ENCODE measurements at places on chromosomes 1 and 21.

GRCh38 chr21:15006594-15007230 is 58.1 kb downstream of the NRIP1 start:
- no peak for DNase-seq

GRCh38 chr21:45630876-45631275 is 12.6 kb upstream of the PCBP3 start:
- no peak for DNase-seq

DNA sequence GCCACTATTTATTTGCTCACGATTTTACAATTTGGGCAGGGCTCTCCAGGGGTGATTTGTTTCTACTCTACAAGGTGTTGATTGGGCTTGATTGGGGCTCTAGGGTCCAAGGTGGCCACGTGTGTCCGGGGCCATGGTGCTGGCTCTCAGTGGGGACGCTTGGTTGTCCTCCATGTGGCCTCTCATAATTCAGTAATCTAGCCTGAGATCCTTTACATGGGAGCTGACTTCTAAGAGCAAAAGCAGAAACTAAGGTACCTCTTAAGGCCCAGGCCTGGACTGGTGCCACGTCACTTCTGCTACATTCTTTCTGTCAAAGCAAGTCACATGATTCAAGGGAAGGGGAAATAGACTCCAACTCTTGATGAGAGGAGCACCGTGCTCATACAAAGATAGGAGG is 8.1 kb upstream of the PSRC1 start:
- no peak for DNase-seq

GRCh38 chr1:204487256-204487615 is 7.4 kb downstream of the PIK3C2B start:
- DNase-seq: no peak

GRCh38 chr21:39029086-39029755 is 154.0 kb downstream of the PSMG1 start:
- no peak for DNase-seq

DNA sequence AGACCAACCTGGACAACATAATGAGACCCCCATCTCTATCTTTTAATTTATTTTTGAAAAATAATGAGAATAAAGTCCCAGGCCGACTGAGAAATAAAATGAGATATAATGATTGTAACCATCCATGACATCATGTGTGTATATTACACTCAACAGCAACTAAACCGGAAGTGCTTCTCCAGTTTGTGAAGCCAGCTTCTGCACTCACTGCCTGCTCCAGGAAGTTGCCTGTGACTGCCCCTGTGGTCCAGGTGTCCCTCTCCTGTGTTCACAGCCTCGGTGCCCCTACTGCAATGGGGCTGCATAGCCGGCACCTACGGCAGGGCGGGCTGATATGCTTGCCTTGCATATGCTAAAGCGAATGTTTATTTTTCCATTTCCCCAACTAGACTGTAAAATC is 68.3 kb downstream of the SSBP3 start:
- DNase-seq: no peak

DNA sequence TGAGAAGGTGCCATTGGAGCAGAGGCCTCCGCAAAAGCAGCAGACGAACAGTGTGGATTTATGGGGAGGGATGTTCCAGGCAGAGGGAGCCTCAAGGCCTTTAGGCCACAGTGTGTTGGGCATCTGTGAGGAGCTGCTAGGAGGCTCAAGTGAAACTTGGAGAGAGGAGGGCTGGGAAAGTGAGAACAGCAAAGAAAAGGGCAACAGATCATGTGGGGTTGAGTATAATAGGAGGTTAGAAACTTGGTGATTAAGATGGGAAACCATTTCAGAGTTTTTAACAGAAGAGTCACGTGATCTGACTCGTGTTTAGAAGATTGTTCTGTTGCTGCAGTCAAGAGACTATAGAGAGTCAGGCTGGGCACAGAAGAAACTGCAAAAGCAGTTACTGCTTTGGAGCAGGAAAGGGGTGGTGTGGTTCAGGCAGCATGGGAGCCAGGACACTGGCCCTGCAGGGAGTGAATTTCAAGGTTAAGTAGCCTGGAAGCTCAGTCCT is 277.0 kb downstream of the DISC1 start:
- DNase-seq: no peak

DNA sequence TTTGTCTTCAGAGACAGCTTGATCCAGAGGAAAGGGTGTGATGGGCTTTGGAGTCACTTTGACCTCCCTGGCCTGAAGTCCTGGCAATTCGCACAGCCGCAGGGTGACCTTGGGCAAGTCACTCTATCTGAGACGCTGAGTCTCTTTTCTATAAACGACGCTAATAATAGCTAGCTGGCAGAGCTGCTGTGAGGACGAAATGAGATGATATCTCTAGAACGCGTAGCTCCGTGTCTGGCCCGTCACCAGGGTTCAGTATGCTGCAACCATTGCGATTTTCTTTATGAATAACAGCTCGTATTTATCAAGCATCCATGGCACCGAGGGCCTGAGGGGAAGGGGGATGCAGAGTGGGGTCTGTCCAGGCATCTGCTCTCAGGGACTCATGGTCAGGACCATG is 58.7 kb downstream of the IGSF21 start:
- no peak for DNase-seq
